Hematopoietic multipotent progenitor cell (in vitro differentiated cells): ENCODE measurements at places on chromosomes 13 and 19.

GRCh38 chr19:46728208-46728607 is 11.3 kb upstream of the PRKD2 start:
- no peak for DNase-seq

DNA sequence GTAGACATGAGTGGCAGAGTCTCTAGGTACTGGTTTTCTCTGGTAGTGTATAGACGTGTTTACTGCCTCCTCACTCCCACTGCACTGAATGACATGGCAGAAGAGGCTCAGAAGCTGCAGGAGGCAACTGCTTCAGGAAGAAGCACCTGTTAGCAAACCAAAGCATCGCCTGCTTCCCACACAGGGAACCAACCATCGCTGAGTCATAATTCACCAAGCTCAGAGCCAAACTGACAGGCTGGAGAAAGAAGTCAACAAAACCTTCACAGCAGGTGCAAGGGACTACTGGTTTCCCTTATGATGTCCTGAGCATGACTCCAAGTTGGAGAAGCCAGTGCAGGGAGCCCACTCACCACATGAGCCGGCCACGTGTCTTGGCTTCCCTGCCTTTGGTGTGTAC is 69.8 kb downstream of the KCTD12 start:
- DNase-seq: no peak

- DNase-seq: peak; percentile 27
Observed at GRCh38 chr13:35139591-35139990, 197.5 kb downstream of the NBEA start.

DNA sequence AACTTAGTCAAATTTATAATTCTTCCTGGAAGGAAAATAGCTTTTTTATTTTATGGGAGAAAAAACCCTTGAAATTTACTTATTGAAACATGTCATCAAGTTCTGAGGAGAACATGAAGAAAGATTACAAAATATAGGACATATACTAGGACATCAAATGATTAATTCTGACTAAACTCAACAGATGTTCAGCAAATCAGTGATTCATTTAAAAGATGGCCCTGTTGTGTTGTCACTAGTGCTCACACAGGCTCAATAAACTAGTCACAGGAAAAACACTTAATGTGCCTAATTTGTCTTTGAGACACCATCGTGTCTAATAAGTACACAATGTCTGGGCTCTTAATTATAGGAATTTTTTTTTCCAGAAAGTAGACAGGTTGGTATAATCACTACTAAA is 223.8 kb upstream of the TMTC4 start:
- DNase-seq: no peak
